Natural killer cell treated with Interleukin-12 subunit alpha and Interleukin-12 subunit beta and Interleukin-15 and Interleukin-18, amount 100 ng/mL, for 72 hours (primary cell): ENCODE measurements at places on chromosomes 16 and 17. TPM values are rescaled to one million over a fixed set of nuclear protein-coding genes. Genes with fewer than 3 reads are reported as not detected.

GRCh38 chr17:44983563-44983962, 15.5 kb upstream of the C1QL1 start:
- H3K4me3 ChIP-seq: no peak overlapping the region
- H3K27ac ChIP-seq: no peak overlapping the region
- no peaks in the 10 kb centered on the region for H3K4me1 ChIP-seq
- no peak for DNase-seq
- no peaks in the 10 kb centered on the region for H3K36me3 ChIP-seq

- peak; percentile 26 for DNase-seq
- H3K27me3 ChIP-seq: no peaks in the 10 kb centered on the region
- peaks cover 65% of the 10 kb centered on the region for H3K4me1 ChIP-seq
- no peaks in the 10 kb centered on the region for H3K36me3 ChIP-seq
Measured at GRCh38 chr17:7840441-7840840, 6.4 kb downstream of the KDM6B start.

DNA sequence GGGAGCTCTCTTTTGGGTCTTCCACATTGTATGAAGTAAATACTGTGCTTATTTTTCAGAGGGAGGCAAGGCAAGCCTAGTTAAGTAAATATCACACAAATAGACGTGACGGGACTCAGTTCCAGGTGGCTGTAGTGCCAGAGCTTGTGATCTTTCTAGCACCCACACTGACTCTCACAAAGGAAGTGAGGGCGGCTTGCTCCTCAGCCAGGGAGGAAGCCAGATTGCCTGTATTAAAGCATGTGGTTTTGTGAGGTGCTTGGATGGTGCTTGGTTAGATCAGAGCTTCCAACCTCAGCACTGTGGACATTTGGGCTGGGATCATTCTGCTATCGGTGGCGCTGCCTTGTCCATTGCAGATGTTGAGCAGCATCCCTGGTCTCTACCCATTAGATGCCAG, 80.1 kb downstream of the VAT1L start:
- DNase-seq: no peak
- no peaks in the 10 kb centered on the region for H3K4me1 ChIP-seq
- no peaks in the 10 kb centered on the region for H3K36me3 ChIP-seq
- peaks cover 24% of the 10 kb centered on the region for H3K27me3 ChIP-seq

DNA sequence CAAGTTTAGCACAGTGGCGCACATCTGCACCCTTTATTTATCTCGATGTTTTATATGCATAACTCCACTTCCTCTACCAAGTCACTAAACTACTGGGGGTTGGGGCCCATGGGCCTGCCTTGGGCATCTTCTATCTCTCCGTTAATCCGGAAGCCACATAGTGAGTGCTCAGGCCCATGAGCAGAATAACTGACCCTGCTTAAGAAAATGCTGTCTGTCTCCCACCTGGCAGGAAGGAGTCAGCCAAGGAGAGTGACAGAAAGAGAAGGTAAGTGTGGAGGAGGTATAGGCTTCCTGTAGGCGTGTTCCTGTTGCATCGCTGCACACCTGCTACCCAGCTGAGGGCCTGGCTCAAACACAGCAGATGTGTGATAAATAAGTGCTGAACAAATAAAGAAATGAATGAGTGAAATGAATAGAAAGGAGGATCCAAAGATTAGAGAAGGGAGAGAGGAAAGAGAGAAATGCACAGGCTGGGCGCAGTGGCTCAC, 320.1 kb downstream of the SLC39A11 start:
- no peaks in the 10 kb centered on the region for H3K36me3 ChIP-seq
- no peak overlapping the region for H3K27ac ChIP-seq
- DNase-seq: no peak
- H3K27me3 ChIP-seq: no peaks in the 10 kb centered on the region
- H3K4me1 ChIP-seq: no peaks in the 10 kb centered on the region

DNA sequence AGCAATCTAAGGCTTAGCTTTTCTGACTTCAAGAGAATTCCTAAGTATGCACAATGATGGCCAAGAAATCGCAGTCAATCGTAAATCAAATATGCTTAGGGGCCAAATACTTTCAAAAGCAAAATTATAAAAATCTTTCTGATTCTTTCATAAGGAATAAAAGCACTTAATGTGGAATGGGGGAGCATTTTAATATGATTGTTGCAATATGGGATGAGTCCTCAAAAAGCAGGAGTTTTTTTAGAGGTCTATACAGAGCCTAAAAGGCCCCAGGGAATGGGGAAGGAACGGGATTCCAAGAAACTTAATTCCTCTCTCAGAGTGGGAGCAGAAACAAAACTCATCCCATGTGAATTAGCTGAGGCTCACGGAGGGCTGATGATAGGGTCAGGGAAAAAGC, 14.7 kb upstream of the SLC39A11 start:
- H3K27me3 ChIP-seq: no peaks in the 10 kb centered on the region
- no peaks in the 10 kb centered on the region for H3K4me1 ChIP-seq
- no peak for DNase-seq
- no peaks in the 10 kb centered on the region for H3K36me3 ChIP-seq

DNA sequence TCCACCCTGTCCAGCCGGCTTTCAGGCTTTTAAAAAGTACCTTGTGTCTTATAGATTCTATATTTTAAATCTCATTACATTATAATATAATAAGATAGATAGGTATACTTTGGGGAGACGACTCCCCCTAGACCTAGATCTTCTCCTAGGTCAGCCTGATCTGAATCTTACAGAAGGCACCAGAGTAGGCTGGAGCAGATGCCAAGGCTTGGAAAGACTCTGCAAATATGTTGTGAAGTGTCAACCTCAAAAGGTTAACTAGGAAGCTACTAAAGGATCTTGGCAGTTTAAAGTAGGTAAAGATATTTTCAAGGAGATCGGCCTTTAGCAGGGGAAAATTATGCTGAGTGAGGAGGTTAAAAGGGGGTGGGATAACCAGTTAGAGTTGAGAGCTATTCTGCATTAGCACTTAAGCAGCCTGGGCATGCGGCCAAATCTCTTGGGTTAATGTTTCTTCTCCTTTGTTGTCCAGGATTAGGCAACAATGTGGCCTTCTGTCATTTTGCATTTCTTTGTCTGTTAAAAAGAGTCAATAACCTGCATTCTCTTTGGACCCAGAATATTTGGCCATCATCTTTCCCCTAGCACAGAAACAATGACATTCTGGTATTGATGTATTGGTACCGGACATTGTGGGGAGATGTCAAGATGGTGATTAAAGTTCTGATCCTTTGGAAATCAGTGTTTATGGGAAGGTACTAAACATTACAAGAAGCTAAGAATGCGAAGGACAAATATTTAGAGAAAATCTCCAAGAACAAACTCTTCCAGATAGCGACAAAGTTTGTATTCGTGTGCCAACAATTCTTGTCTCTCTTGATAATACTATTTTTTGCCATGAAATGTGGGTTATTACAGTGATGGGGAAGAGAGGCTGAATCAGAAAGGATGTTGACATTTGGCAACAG, 51.2 kb upstream of the DHX40 start:
- no peak overlapping the region for H3K4me3 ChIP-seq
- H3K36me3 ChIP-seq: no peaks in the 10 kb centered on the region
- no peaks in the 10 kb centered on the region for H3K4me1 ChIP-seq

- H3K4me1 ChIP-seq: peaks cover 52% of the 10 kb centered on the region
- peak; percentile 92 for DNase-seq
- H3K27ac ChIP-seq: peak overlapping the region; percentile 95
- H3K4me3 ChIP-seq: peak overlapping the region; percentile 80
Measured at GRCh38 chr16:11205754-11206581, 50.0 kb downstream of the SOCS1 start.

DNA sequence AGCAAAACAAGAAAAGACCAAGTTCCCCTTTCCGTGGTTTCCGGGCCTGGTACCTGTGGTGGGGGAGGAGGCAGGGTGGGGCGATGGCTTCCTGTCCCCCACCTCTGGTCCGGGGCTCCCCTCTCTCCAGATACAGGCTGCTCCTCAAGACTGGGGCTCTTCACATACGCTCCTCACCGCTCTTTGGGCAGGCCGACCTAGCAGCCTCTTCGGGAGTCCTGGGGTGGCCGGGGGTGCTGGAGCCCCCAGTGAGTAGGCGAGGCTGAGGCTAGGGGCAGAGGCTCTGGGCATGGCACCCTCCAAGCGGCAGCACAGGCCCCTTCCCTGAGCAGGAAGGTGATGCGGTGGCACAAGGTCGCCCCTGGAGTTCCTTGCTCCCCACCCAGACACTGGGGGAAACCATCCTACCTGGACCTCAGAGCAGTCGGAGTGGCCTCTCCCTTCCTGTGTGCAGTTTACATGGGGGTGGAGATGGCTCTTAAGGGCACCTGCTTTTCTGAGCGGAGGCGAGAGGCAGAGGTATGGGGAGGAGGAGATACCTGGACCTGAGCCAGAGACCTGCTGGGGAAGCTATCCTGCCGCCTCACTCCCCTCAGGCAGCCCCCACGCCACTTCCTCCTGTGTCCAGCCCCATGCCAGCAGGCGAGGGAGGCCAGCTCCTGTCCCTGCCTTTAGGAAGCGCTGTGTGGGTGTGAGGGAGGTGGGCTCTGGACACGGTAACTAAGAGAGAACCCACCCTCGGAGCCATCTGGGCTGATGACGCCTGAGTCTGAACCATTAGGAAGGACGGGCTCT, 891 bp downstream of the CORO1A start:
- H3K27me3 ChIP-seq: no peaks in the 10 kb centered on the region
- peak overlapping the region; percentile 98 for H3K4me3 ChIP-seq
- peak overlapping the region; percentile 95 for H3K27ac ChIP-seq
- peak; percentile 72 for DNase-seq
- peaks cover 11% of the 10 kb centered on the region for H3K36me3 ChIP-seq

- no peaks in the 10 kb centered on the region for H3K27me3 ChIP-seq
- peaks cover 4% of the 10 kb centered on the region for H3K4me1 ChIP-seq
- no peak overlapping the region for H3K27ac ChIP-seq
- H3K4me3 ChIP-seq: no peak overlapping the region
- DNase-seq: no peak
- H3K36me3 ChIP-seq: no peaks in the 10 kb centered on the region
Measured at GRCh38 chr16:48393485-48394354, 8.5 kb upstream of the SIAH1 start.

The EME1 gene
- 40.2 TPM for total RNA-seq

The MT1E gene
- total RNA-seq: 148 TPM

The KRTAP4-3 gene
- total RNA-seq: not detected

The MYH2 gene
- not detected for total RNA-seq

The KRTAP2-3 gene
- not detected for total RNA-seq

The CD300H gene
- total RNA-seq: not detected

The RAMP2 gene
- total RNA-seq: not detected
